ENCODE measurements at places on chromosomes 2 and 18.

GRCh38 chr2:98372579-98372978, 26.3 kb downstream of the CNGA3 start:
- no peak for DNase-seq

GRCh38 chr2:167013227-167013626, 124.9 kb downstream of the XIRP2 start:
- no peak for DNase-seq

DNA sequence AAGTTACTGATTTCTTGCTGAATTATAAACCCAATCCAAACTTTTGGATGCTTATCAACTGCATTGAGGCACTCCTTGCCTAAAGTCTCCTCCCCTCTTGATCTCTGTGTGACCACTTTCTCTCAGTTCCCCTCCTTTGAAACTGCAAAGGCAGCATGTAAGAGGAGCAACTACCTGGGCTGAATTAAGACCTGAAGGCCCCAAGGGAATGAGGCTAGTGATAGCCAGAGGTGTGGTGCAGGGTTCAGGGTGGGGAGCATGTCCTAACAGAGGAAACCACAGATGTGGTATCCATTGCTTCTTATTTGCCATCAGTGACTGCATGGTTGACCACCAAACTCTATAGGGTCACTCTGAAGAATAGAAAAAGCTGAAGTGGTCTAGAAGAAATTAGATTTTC, 557.9 kb downstream of the TNS1 start:
- DNase-seq, result no peak

DNA sequence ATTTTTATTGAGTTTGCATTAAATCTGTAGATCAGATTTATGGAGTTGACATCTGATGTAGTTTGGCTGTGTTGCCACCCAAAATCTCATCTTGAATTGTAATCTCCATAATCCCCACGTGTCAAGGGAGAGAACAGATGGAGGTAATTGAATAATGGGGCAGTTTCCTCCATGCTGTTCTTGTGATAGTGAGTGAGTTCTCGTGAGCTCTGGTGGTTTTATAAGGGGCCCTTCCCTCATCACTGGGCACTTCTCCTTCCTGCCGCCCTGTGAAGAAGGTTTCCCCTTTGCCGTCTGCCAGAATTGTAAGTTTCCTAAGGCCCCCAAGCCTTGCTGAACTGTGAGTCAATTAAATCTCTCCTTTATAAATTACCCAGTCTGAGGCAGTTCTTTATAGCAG, 32.2 kb downstream of the ZC3H15 start:
- DNase-seq, result no peak

- DNase-seq, result no peak
Observed at GRCh38 chr18:9609190-9609589, 5.2 kb downstream of the PPP4R1 start.

- DNase-seq, result no peak
Observed at GRCh38 chr18:23560186-23560585, 26.1 kb downstream of the NPC1 start.

DNA sequence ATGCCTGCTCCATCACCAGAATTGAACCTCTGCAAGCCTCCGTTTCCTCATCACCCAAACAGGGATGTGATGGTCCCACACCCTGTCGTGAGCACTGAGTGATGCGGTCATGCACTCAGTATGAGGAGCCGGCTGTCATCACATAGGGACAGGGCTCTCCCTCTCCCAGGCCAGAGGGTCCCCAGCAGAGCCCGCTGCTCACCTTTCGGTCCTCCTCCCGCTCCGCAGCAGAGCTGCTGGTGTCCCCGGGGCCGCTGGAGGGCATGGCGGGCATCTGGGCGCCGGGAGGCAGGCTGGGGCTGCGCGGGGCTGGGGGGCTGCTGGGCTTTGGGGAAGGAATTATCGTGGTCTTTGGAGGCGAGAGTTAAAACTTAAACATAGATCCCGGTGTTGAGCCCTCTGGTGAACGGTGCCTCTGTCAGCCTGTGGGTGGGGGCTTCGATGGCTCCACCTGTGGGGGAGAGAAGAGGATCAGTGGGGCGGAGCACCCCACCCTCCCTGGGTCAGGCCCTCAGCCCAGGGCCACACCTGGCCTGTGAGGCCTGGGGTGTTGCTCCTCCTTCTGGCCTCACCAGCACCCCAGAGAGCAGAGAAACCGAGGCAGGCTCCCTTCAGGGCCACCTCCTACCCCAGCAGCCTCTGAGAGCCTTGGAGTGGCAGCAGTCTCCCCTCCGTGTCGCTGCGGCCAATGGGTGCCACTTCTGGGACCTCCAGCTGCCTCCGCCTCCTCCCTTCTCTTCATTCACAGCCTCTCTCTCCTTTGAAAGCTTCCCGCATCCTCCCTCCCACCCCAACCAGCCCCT, 27.8 kb downstream of the DNMT3A start:
- no peak for DNase-seq

DNA sequence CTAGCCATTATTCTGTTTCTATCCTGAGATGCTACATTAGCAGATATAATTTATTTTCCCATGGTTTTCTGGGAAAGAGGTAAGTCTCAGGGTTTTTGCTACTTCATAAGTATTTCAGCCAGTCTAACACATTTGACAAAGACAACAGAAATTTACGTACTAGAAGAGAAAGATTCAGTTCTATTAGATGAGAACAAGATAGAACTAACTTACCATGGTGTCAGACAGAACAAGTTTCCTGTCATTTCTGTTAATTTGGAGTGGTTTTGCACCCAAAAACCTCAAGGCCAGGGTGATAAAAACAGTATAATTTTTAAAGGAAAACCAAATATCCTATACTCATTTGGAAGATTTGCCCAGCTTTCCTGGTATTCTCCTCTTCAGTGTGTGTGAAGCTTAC, 15.6 kb downstream of the SLC4A5 start:
- no peak for DNase-seq

DNA sequence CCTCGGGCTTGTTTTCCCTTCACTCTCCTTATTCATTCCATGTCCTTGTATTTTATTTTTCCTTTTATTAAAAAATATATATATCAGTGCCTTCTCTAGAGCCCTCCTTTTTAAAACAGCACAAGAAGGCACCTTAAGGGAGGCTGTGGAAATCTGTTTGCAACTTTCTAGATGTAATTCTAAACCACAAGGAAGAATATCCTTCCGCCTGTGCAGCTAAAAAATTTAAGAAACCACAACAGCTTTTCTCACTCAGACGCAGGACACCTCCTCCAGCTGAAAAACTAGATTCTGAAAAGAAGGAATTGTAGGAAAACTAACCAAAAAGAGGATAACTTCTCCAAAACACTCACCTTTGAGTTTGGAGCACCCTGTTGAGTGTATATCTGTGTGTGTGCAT, 142.2 kb downstream of the BCL11A start:
- no peak for DNase-seq

- no peak for DNase-seq
Observed at GRCh38 chr2:71499691-71500090, 46.3 kb downstream of the DYSF start.

DNA sequence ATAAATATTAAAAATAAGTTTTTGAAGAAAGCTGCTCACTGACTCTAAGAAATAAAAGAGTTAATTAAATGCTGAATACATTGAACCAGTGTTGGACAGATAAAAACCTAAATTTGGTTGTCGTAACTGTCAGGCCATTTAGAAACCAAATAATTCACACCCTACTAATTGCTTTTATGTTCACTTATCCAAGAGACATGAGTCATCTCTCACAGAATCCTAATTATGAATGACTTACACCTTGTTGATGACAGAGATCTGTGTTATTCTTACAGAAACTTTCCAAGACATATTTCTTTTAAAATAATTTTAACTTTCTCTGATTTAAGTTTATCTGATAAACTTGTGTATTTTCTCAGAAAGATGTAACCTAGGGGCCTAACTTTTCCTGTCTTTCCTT, 250.7 kb downstream of the IKZF2 start:
- no peak for DNase-seq

GRCh38 chr2:201208563-201209252, 25.8 kb downstream of the CASP10 start:
- no peak for DNase-seq

DNA sequence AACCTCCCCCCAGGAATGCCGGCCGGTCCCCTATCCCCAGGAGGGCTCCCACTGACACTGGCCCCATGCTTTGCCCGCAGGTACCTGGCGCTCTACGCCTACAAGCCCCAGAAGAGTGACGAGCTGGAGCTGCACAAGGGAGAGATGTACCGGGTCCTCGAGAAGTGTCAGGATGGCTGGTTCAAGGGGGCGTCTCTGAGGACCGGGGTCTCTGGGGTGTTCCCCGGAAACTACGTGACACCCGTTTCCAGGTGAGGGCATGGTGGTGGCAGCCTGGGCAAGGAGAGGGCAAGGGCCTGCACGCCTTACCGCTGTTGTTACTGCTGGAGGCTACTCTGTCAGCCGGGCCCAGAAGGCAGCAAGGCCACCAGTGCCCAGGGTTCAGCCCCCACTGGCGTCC, 181.3 kb downstream of the SEPTIN10 start:
- DNase-seq, result no peak

- no peak for DNase-seq
Observed at GRCh38 chr2:193695367-193695766, 1500.6 kb upstream of the TMEFF2 start.

GRCh38 chr2:73202156-73203054, at the start of gene NOTO:
TSS of gene NOTO (plus strand) at chr2:73202574. CDS start at chr2:73202667, 93 bp downstream.
- DNase-seq, result no peak

All from stimulated activated CD4-positive, alpha-beta T cell treated with anti-CD3 and anti-CD28 coated beads, Interleukin-4, amount 100 ng/mL, for 1 hour (primary cell).